BJ (cell line): ENCODE measurements at places on chromosomes 7 and 10.

- no peak for DNase-seq
Measured at GRCh38 chr7:29289156-29290021, 94.8 kb downstream of the CHN2 start.

DNA sequence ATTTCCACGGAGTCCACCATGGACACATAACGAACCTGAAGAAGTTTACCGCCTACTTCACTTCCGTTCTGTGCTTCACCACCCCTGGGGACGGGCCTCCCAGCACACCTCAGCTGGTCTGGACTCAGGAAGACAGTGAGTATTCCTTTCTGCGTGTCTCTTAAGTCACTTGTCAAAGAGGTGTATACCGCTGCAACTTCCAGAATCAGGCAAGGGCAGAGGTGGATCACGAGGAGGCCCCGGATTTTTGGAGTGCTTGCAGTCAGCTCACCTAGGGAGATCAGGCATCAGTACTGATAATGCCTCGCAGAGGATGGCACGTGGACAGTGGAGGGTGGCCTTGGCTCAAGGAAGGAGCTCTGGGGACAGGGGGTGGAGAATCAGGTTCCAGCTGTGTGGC, 630.4 kb upstream of the FOXK1 start:
- no peak for DNase-seq

DNA sequence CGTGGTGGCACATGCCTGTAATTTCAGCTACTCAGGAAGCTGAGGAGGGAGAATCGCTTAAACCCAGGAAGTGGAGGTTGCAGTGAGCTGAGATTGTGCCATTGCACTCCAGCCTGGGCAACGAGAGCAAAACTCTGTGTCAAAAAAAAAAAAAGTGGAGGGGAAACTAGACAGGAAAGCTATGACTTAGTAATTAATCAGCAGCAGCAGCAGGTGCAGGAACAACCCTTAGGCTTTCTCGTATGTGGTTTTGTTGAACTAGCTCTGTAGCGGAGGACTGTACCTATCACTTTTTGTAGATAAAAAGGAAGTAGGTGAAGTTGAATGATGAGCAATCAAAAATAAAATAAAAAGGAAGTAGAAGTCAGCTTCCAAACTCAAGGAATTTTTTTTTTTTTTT, 76.9 kb upstream of the KMT2C start:
- DNase-seq: no peak

DNA sequence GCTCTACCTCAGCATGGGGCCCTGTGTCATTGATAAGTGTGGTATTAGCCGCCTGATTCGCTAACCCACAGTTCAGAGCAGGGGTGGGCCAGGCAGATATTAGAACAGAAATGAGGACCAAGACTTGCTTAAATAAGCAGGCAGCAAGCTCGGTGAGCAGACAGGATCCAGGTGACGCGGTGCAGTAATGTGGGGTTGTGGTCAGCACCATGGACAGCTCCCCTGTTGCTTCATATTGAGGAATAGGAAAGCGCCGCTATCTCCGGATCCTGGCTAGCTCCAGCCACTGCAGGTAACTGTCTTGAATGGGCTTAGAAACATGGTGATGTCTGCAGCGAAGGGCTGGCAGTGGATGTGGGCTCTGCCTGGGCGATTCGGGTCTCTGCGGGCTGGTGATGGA, 51.3 kb upstream of the GPR26 start:
- no peak for DNase-seq

- no peak for DNase-seq
Measured at GRCh38 chr10:130395248-130395936, 259.2 kb downstream of the GLRX3 start.

DNA sequence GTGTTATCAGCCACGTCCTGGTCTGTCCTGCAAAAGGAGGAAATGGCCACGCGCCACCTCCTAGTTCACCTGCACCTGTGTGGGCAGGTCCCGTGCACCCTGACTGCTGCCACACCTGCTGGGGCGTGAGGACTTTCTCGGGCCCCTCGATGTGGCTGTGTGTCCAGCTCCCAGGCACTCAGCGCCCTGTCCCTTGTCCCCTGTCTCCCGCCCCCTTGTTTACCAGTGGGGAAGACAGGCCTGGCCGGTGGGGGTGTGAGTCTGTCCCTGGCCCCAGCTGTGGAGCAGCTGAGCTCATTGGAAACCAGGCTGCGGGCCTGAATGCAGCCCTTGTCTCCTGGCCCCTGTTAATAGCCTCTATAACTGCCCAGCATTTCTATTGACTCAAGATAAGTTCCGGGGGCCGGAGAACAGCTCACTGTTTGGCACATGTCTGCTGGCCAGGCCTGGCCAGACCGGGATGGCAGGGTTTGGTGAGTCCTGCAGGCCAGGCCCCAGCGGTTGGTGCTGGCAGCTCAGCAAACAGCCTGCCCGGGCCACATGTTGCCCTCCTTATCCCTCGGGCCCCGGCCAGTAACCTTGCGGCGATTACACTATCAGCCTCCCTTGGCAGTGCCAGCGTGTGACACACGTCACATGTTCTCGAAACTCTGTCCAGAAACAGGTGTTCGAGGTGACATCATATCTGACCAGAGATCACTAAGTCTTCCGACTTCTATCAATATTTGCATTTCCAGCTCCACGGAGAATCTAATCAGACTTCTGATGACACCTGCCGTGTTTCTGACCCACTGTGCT, 52.1 kb downstream of the FOXL3 start:
- no peak for DNase-seq

DNA sequence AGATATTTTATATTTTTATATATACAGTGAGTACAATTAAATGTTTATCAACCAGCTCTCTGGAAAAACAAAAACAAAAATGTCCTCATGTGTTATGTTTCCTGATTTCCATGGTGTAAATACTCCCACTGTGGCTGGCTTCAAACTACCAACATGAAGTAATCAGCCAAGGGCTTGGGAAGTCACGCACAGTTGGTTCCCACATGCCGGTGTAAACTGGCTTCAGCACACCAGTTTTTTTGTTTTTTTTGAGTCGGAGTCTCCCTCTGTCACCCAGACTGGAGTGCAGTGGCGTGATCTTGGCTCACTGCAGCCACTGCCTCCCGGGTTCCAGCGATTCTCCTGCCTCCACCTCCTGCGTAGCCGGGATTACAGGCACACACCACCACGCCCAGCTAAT, 11.8 kb downstream of the OSBPL3 start:
- no peak for DNase-seq

DNA sequence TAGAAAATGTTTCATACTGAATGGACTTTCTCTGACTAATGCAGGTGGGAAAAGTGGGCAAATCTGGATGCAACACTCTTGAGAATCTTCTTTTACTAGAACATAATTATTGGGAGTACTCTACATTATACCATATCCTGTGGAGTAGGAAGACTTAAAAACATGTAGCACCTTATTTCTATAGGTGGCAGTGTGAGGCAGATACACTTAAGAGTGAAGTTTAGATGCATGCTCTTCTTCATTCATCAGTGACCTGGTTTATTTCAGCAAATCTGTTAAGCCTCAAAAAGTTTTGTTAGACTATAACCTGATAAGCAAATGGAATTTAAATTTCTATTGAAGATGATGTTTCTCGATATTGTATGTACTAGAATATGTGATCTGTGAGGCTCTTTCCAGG, 1087.1 kb upstream of the LRRN3 start:
- no peak for DNase-seq

DNA sequence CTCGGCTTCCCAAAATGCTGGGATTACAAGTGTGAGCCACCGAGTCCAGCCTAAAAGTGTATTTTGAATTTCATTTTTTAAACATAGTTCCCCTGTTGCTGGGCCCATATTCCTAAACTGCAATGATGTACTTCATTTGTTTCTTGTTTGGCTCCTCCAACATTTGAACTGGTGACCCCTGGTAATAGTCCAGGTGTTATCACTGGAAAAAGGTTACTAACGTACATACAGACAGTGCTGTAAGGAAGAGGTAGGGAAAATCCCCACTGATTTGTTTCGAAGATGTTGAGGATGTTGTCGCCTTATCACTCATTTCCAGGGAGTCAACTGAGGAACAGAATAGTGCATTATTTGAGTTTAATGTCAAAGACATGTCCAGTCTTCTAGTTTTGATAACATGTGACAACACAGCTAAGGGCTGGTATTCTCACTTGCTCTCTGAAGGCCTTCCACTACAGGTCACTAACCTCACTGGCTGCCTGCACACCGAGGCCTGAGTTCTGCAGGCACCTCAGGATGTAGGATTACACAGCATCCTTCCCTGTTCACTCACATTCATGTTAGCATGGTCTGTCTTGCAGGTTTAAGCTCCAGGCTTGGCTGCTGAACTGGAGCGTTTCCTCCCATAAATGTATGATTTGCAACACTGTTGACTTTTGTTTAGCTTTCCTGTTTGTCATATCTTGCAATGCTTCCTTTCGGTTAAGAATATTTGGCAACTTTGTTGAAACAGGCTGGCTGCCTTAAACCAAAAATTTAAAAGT, 362.8 kb downstream of the INHBA start:
- DNase-seq: no peak

- no peak for DNase-seq
Measured at GRCh38 chr10:117161386-117162033, 23.4 kb upstream of the VAX1 start.

- no peak for DNase-seq
Measured at GRCh38 chr7:151925446-151926335, 30.6 kb upstream of the GALNTL5 start.

- no peak for DNase-seq
Measured at GRCh38 chr7:7761974-7762779, 43.8 kb upstream of the RPA3 start.
